ENCODE measurements at places on chromosomes 5 and 9.

GRCh38 chr5:123305751-123306150 is 117.5 kb downstream of the CEP120 start:
- no peak for DNase-seq

GRCh38 chr5:112165399-112165798 is 253.7 kb downstream of the EPB41L4A start:
- DNase-seq = no peak

DNA sequence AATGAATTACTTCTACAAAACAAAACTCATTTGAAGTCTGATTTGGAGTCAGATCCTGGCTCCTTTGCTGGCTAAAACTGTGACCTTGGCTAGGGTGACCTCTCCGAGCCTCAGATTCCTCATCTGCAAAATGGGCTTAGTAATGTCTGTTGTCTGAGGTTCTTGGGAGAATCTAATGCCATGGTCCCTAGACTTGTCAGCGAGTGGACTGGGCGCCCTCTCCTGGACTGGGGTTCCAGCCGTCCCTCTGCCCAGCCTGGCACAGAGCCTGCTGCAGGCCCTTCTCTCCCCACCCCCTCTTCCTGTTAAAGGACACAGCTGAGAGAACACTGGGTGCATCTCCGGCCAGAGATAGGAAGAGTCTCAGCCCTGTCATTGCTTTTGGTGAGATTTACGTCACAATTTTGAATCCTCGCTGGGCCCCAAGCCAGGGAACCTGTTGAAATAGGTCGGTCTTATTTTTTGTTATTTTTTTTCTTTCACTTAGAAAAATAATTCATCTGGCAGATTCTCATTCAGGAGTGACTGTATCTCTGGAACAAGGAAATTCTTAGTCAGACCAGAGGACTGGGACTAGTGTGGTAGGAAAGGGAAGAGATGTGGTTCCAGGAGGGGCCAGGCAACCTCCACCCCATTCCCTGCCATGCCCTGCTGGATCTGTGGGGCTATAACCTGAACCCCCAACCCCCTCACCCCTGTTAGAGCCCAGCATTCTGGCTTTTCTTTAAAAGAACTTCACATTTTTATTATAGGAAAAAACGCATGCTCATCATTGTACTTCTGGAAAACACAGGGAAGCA is 48.2 kb upstream of the RPL26L1 start:
- DNase-seq = peak; percentile 27

DNA sequence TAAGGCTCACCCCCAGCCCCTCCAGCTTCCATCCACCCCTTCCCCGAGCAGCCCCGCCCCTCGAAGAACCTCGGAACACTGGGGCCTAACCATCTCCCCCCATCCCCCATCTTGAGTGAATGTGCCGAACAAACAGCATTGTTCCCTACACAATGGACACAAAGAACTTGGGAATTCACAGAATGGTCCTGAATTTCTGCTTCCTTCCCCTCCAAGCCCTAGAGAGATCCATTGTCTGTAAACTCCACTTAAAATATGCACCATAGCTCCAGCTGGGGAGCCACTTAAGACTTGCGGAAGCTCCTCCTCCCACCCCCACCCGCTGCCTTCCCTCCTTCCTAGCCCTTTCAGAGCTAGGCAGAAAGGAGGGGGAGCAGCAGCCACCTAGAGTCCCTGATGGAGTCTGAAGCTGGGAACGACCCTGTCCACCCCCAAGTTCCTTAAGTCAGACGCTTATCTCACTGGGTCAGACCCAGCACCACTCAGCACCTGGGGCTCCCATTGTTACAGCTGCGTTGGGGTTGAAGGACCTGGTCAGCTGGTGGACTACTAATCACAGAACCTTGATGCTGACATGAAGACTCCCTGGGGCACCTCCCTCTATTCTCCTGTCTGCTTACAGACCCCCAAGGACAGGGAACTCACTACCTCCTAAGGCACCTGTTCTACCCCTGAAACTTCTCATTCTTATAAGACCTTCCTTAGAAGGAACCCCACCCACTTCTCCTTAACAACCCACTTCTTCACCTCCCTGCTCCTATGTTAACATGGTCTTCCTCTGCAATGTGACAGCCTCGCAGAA is 61.4 kb downstream of the PCDH1 start:
- no peak for DNase-seq

DNA sequence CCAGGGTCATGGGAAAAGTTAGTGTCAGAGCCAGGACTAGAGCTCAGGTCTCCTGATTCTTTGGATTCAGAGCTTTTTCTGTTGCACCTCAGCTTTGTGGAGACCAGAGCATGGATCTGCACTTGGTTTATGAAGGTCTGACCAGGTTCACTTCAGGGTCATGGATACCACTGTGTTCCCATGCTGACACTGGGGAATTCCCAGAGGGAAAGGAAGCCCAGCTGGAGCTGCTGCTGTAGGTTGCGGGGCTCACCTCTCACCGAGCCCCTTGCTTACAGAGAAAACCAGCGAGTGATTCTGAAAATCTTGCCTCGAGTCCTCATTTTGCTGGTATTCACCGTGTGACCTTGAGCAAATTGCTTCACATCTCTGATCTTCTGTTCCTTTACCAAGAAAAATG is 83.0 kb downstream of the RGS3 start:
- DNase-seq = no peak

DNA sequence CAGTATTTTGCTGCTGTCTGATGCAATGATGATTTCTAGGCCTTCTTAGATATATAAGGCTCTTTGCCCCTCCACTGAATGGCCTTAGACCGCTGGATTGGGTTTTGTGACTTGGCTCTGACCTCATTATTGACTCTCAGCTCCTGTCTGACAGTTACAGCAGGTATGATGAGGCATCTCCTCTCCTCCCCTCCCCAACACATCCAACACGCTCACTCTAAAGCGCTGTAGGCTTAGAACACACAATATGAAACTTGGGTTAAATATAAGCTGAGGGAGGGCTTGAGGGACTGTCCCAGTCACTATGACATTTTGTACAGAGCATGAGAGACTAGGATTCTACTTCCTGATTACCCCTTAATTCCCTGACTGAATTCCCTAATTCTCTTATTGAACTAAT is 18.8 kb upstream of the CER1 start:
- DNase-seq = no peak

GRCh38 chr5:96990102-96990501 is 54.2 kb downstream of the LNPEP start:
- DNase-seq = no peak

GRCh38 chr5:43643750-43644149 is 40.8 kb downstream of the NNT start:
- DNase-seq = no peak

GRCh38 chr5:107275333-107275732 is 395.4 kb downstream of the EFNA5 start:
- DNase-seq = no peak

DNA sequence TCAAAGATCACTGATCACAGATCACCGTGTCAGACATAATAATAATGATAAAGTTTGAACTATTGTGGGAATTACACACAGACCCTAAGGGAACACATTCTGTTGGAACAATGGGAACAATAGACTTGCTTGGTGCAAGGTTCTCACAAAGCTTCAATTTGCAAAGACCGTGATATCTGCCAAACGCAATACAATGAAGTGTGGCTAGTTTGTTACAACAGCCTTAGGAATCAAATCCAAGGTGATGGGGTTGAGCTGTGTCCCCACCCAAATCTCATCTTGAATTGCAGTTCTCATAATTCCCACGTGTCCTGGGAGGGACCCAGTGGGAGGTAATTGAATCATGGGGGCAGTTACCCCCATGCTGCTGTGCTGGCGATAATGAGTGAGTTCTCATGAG is 20.8 kb downstream of the KYAT1 start:
- DNase-seq = no peak

DNA sequence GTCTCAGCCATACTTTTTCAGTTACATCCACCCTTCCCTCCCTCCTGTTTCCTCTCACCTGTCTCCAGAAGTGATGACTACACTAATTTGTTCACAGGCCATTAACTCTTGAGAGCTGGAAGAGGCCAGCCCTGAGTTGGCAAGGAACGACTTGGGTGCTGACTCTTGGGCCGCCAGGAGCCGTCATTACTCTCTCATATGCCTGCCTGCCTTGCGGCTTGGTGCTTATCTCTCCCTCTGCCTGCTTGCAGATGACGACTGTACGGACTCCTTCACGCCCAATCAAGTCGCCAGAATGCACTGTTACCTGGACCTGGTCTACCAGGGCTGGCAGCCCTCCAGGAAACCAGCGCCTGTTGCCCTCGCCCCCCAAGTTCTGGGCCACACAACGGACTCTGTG is 66.1 kb downstream of the PAPPA start:
- DNase-seq = no peak

DNA sequence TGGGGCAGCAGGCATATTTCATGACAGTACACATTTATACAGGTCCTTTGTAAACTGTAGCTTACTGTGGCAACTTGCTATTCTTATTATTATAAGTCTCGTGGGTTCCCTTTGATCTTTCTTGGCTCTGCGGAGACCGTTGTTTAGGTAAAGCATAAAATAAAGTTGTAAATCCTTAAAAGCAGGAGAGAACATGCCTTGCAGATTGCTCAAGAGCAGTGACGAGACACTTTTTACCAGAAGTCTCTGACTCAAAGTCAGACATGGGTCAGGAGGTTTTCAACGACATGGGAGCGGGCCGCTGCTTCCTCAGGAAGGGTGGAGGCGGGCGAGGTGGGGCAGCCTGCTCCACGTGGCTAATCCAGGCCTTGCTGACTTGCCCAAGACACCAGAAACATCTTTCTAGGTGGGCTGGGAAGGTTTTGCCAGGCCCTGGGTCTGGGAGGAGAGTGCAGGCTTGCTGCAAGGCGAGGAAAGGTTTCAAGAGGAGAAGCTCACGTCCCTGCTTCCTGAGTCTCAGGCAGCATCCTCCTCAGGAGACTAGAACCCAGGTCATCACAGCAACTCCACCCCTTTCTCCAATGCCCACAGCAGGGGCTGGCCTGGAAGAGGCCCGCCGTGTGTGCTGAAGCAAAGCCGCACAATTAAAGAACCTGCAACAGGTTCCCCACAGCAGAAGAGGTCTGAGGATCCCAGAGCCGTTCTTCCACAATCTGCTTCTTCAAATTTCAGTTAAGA is 6.5 kb downstream of the TBC1D2 start:
- DNase-seq = no peak

DNA sequence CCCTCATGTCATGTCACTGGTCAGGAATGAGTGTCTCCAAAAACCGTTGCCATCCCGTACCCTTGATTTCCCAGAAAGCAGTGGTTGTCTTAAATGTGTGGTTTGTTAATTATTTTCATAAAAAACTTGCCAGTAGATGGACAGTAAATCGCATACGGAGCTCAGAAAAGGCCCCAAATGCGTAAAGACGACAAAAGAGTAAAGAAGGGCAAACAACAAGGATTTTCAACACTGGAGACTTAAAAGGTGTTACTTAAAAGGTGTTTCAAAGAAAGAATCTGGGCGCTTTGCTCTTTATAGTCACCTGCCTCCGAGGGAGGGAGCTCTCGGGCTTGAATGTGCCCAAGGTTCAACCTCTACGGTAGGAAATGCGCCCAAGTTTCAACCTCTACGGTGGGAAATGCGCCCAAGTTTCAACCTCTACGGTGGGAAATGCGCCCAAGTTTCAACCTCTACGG is 734 bp downstream of the KIF27 start:
- no peak for DNase-seq

- DNase-seq = peak; percentile 63
Observed at GRCh38 chr9:98374385-98375051, 119.1 kb upstream of the TBC1D2 start.

GRCh38 chr5:134110382-134110781 is 4.1 kb upstream of the TCF7 start:
- DNase-seq = no peak

DNA sequence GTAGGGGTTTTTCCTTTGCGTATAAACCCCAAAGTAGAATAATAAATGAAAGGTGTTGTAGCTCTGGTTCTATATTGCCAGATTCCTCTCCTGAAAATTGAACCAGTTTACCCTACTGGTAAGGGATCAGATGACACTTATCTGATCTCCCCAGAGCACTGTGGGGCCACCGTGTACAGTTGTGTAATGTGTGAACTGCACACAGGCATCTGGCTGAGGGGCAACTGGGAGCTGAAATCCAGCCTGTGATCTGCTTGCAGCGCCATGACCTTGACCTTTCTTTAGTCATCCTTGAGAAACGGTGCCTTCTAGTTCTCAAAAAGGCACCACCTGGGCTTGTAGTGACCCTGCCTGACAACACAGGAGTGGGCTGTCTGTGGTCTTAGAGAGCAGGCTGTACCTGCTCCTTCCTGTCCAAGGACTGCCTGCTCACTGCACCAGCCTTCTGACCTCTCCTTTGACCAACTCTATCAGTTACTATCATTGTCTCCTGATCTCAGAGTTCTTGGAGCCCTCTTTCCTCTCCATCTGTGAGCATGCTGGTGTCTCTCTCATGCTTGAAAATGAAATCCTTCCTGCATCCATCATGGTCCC is 40.2 kb downstream of the PDE6A start:
- DNase-seq = no peak

GRCh38 chr9:121598167-121598964 is 53.1 kb upstream of the DAB2IP start:
- no peak for DNase-seq

- DNase-seq = no peak
Observed at GRCh38 chr9:95132366-95133324, 184.9 kb downstream of the FANCC start.

DNA sequence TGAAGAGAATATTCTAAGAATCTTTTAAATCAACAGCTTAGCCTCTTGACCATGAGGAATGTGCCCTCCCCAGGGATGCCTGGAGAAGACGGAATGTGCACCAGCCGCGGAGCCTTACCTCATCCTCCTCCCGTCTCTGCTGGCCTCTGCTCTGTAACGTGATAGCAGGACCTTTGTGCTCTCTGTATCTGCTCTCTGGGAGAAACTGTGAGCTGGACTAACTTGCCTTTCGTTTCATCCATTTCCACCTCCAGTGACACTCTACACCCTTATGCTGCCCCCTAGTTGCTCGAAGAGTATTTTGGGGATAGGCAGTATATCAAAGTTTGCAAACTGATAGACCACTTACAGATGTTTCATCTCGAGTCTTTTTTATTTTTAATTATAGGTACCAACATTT is 141.4 kb downstream of the NPR3 start:
- DNase-seq = no peak

DNA sequence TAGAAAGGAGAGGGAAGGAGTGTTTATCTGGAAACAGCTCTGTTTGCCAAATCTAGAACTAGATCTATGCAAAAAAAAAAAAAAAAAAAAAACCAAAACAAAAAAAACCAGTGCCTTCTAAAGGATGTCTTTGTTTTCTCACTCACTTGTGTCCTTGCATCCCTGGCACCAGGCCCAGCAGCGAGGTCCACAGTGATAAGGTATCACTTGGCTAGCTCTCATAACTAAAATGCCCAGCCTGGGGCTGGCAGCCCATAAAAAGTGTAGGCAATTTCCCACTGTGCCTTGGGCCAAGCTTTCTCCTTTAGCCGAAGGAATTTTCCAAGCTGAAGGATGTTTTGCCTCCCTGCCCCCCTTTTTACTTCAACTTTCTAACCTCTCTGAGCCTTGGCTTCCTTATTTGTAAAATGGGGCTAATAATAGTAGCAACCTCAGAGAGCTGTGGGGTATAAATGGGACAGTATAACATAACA is 20.8 kb downstream of the RGS3 start:
- no peak for DNase-seq

DNA sequence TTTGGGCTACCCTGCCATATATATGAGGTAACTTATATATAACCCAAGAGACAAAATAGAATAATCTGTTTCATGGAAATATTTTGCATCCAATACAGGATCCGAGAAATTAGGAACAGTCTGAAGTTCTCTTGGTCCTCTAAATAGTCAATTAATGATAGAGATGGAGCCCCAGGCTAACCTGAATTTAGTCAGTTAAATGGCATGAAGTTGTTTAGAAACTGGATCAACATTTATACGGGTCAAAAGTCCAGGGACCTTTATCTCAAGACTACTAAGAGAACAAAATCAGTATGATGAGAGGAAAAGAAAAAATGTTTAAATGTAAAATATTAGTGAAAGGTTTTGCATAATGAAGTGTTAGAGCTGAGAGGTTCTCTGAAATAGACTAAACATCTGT is 303.3 kb upstream of the ACTBL2 start:
- DNase-seq = no peak

All from CMK (cell line).